Activated naive CD4-positive, alpha-beta T cell treated with Interleukin-2 at 50 U/mL for 16 hours (primary cell): ENCODE measurements at places on chromosomes 3 and 15.

- no peak for DNase-seq
Observed at GRCh38 chr3:46524008-46524407, 26.2 kb downstream of the RTP3 start.

DNA sequence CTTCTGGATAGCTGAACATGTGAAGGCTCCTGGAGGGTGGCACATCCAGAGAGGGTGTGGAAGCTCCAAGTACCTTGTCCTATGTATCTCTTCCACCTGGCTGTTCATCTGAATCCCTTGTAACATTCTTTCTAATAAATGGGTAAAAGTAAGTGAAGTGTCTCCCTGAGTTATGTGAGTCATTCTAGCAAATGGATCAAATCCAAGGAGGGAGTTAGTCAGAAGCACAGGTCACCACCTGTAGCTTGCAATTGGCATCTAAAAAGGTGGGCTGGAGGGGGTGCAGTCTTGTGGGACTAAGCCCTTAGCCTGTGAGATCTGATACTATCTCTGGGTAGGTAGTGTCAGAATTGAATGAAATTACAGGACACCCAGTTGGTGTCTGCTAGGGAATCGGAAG lies 71.0 kb downstream of the WWTR1 start:
- DNase-seq, result no peak

DNA sequence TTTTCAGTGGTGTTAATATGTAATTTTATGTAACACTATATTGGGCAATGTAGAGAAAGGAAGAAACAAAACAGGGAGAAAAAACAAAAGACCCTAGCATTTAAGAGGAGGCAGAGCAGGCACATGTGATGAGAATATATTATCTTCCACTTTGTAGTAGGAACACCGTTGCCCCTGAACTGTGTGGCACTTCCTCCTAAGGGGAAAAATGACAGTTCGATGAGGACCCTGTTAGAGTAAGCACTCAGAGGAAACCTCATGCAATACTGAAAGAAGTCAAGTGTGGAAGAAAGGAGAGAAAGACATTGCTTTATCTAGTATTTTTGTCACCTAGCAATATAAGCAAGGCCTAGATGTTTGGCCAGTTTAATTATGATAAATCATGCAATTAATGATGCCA lies 32.2 kb downstream of the ARPP21 start:
- no peak for DNase-seq

DNA sequence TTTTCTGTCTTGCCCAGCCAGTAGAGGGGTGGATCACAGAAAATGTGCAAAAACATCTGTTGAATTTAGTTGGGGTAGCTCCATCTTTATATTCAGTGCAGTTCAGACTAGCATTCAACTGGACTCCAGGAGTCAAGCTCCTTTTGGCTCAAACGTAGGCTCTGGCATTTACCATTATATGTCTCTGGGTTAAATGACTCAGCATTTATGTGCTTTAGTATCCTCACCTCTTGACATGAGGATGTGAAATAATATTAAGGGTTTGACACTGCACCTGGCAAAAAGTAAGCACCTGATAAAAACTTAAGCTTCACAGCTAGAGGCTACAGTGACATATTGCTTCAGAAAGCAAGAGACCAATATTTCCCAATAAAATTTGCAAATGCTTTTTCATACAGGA lies 14.8 kb downstream of the PRC1 start:
- no peak for DNase-seq

GRCh38 chr15:95953032-95953431 lies 377.5 kb upstream of the NR2F2 start:
- no peak for DNase-seq

- no peak for DNase-seq
Observed at GRCh38 chr3:158802409-158803268, 785 bp downstream of the MFSD1 start.

- DNase-seq, result no peak
Observed at GRCh38 chr15:69035205-69035917, 20.9 kb downstream of the NOX5 start.

GRCh38 chr3:175193815-175194518 lies 334.8 kb downstream of the NAALADL2 start:
- DNase-seq, result no peak

- no peak for DNase-seq
Observed at GRCh38 chr15:32746116-32746857, 28.5 kb downstream of the GREM1 start.

- no peak for DNase-seq
Observed at GRCh38 chr3:48084170-48084569, 68.0 kb upstream of the MAP4 start.

- DNase-seq, result no peak
Observed at GRCh38 chr15:99571299-99571698, 5.5 kb downstream of the MEF2A start.
